ENCODE measurements at places on chromosomes 5 and 9.

DNA sequence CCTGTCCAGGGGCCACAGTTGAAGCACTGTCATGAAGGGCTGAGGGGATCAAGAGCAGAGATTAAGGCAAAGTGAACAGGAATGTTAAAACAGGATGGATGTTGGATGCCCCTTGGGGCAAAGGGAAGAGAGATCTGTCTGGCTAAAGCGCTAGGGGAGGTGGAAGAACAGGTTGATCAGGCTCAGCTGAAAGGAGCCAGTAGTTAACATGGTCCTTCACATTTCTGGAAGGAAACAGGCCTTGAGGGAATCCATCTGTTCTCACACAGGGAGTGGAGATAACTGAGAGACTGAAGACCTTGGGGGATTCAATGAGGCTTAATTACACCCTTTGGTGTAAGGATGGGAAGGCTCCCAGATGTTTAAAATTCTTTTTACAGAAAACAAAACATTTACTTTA lies 5.8 kb downstream of the HAPLN1 start:
- no peak for DNase-seq

GRCh38 chr5:135514116-135514515 lies 21.6 kb downstream of the NEUROG1 start:
- no peak for DNase-seq

GRCh38 chr5:95393279-95393678 lies 2.1 kb downstream of the FAM81B start:
- no peak for DNase-seq

DNA sequence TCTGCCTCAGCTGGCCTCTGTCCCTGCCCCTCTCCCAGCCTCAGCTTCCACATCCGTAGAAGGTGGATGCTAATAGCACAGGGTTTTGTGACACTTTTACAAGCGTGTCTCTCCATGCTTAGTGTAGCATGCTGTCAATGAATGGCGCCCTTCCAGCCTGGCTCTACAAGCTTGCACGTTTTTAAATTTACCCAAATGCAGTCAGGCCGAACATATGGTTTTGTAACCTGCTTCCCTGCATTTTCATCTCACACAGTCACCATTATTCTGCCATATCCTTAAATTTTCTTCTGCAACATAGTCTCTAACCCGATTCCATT lies 28.8 kb downstream of the FAM163B start:
- DNase-seq = no peak

DNA sequence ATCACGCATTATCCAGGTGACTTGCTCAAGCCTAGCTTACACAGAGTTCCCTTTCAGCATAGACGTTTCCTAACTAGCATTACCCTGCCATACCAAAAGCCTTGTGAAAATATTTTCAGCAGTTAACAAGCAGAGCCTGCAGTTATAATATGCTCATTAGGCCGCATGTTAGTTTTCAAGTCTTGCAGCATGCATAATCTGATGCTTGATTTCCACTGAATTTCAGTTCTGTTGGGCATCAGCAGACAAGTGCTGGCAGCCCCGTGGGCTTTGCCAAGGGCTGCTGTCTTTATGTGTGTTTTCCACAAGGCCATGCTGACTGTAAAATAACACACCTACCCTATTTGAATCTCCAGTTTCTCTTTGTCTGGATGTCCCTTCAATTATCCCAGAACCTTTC lies 491.0 kb upstream of the WWC1 start:
- no peak for DNase-seq

DNA sequence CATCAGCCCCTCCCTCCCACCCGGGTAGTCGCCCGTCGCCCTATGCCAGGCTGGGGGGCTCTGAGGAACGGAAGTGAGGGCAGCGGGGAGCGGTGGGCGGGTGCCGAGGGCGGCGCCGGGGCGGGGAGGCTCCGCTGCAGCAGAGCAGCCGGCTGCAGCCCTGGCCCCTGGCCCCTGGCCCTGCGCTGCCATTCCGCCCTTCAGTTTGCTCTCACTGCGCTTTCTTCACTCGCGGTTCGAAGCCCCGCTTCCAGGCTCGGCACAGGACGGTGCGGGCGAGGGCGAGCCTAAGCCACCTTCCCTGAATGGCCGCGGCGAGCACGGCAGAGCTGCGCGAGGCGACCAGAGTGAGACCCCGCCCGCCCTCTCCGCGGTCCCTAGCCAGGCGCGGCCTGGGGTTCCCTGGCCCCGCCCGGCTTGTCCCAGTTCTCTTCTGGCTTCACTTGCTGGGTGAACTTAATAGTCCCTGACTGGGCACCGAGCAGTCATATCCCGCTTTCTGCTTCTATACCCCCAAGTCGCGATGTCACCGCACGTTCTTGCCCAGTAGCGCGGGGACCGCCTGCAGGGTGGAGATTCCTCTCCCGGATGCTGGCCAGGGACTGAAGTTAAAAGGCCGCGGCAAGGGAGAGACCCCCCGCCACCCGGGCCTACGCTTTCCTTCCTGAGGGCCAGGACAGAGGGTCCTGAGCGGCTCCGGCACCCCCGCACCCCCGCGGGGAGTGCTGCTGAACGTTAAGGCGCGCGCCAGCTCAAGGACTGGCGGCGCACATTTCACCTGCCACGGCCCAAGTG lies 623 bp upstream of the TRIM36 start:
- peak; percentile 51 for DNase-seq

GRCh38 chr5:127089191-127089590 lies 15.9 kb upstream of the C5orf63 start:
- DNase-seq = no peak
